ENCODE measurements at places on chromosomes 1 and 21.

- DNase-seq, result no peak
Measured at GRCh38 chr1:76868154-76868882, 1.0 kb downstream of the ST6GALNAC5 start.

GRCh38 chr1:113215015-113215414, 142.0 kb downstream of the LRIG2 start:
- no peak for DNase-seq

DNA sequence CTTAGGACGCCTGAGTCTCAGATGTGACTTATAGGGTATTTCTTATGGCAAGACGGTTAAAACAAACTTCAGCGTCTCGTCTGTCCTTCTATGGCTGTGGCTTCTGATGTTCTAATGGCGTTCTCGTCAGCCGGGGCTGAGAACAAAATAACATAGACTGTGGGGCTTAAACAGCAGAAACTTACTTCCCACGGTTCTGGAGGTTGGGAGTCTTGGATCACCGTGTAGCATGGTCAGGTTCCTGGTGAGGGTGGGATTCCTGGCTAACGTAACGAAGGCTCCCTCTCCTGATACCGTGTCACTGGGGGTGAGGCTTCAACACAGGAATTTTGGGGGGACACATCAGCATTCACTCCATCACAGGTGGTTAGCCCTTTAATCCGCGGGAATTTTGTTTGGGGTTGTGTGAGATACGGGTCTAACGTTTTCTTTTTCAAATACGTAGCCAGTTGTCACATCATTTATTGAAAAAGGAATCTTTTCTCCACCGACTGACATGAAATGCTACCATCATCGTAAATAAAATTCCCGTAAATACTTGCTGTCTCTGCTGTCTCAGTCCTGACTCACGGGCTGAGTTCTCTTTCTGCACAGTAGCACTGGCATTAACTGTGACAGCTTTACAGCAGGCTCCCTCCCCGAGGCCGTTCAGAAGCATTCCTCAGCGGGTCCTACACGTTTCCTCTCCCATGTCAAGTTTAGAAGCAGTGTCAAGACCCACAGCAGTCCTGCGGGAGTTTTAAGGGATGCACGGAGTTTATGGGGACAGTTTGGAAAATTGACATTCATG, 8.1 kb upstream of the POFUT2 start:
- DNase-seq, result no peak

DNA sequence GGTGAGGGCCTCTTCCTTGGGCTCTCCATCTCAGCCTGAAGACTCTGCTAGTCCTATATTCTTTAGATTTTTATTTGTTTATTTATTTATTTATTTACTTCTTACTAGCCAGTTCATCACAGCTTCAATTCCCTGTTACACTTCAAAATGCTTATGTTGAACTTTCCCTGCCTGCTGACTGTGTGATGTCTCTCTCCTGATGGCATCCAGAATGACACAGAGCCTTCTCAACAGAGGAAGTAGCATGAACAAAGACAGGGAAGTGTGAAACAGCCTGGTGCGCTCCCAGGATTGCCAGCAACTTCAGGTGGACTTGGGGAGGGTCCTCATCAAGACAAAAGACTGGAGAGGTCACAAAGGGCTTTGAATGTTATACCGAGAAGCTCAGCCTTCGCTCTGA, 4.3 kb upstream of the IPO13 start:
- no peak for DNase-seq

DNA sequence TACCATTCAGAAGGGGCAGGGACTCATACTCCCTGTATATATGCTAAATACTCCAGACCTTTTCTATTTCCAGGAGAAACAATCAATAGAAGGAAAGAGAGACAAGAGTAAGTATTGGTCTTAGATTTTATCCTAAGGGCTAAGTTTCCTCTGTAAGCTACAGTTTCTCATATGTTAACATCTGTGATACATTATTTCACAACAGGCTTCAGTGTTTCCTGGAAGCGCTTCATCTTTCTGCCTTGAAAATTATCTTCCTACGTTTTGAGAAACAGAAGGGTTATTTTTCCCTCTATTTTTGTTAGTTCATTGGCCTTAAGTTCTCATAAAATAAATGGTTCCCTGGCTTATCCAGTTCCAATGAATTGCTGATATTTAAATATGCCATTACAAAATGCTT, 15.6 kb downstream of the FMO1 start:
- no peak for DNase-seq

- no peak for DNase-seq
Measured at GRCh38 chr1:205518661-205519540, 14.4 kb downstream of the CDK18 start.

DNA sequence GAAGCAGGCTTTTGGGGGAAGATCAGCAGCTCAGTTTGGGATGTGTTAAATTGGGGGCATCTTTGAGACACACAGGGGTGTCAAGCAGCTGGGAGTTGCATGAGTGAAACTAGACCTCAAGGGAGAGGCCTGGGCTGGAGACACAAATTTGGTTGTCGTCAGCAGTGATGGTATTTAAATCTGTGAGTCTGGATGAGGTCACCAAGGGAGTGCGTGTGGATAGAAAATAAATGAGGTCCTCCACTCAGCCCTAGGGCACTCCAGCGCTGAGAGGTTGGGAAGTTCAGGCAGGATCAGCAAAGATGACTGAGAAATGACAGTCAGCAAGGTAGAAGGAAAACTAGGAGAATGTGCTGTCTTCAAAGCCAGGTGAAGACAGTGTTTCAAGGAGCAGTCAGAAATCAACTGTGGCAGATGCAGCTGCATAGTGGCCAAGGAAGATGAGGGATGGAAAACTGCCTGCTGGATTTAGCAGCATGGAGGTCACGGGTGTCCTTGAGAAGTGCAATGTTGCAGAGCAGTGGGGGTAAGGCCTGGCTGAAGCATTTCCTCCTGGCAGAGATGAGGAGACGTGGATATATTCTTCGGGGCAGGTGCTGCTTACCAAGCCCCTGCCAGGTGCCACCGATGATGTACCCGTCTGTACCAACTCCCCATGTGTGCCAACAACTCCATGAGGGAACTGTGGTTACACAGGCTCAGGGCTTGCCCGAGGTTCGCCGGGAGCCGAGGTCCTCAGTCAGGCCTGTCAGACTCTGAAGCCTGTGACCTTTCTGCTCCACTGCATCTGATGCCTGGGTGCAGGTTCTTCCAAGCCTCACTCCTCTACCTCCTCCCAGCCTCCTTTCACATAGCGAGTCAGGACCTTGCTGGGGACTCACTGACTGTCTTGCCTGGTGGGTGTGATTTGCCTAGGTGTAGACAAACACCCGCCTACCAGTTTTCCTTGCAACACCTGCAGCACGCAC, 11.3 kb downstream of the MAP7D1 start:
- no peak for DNase-seq

- no peak for DNase-seq
Measured at GRCh38 chr21:38282921-38283320, 26.1 kb downstream of the KCNJ15 start.

DNA sequence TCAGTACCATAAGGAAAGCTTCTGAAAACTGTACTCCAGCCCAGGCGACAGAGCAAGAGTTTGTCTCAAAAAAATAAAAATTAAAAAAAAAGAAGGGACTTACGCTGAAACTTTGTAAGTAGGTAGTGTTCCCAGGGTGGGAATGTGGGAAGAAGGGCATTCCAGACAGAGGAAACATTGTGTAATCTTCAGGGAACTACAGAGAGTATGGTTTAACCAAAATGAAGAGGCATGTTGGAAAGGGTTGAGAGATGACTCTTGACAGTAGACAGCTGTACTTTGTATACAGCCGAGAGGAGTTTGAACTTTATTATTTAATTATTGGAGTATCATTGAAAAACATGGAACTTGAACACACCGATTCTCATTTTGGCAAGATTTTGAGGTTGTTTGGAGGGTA, 43.0 kb downstream of the PPP2R5A start:
- no peak for DNase-seq

DNA sequence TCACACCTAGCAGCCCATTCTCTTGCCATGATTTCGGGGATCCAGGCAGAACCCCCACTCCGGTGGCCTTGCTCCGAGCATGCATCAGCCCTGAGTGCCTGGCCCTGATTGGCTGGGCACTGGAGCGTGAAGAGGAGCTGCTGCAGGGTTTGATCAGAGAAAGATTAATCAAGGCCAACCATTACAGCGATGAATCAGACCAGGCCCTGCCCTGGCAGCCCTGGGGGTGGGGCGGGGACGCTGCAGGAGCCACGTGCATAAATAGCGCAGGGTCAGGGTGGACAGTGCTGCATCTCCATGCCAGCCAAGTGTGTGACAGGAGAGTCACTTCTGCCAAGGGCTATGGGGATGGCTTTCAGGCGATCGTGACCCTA, 3.4 kb upstream of the FAM131C start:
- DNase-seq, result no peak

- DNase-seq, result no peak
Measured at GRCh38 chr1:12197483-12197880, 30.7 kb downstream of the TNFRSF1B start.

GRCh38 chr1:65421351-65422025, 1.0 kb downstream of the LEPR start:
- DNase-seq, result no peak

DNA sequence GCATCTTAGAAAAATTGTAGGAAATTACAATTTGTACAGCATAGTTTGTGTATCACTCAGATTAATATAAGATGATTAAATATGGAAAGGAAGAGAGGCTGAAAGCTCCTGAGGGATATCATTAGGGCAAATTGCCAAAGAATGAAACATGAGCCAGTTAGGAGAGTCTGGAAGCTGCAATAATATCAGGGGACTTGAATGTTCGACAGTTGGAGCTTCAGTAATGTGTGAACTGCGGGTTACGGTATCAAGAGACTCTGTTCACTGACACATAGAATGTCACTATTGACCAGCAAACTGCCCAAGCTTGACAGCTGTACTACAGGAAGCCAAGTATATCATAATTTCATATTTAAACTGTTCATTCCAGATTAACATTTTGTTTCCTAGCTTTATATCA, 157.2 kb downstream of the DENND1B start:
- DNase-seq, result no peak

DNA sequence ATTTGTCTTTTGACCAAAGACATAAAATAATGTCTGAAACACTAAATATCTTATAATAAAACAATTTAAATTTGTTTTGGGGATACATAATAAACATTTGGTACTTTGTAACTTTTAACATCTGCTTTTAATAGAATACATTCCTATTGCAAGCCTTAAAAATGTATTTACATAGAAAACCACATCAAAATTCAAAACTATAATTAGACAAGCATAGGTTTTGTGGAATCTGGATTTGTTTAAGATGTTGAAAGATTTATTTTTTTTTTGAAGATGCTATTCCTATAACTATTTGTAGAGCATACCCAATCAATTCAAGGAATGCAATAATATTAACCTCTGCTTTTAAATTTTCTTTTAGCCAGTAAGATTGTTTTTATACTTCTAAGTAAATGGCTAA, 125.7 kb downstream of the FMN2 start:
- DNase-seq, result no peak

DNA sequence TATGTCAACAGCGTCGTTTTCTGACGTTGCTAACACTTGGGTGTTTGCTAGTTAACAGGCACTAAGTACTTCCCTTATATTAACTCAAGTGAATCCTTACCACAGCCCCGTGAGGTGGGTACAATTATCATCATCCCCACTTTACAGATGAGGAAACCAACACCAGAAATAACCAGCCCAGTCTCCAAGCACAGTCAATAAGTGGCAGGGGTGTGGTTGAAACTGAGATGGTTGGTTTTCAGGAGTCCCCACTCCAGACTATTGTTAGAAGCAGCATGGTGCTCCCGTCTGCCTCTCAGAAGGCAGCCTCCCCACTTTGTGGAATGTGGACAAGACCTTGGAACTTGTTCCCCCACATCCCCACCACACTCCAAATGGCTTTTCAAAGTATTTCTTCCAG, 45.7 kb upstream of the ACOT11 start:
- no peak for DNase-seq

GRCh38 chr1:2466958-2467554, 9.0 kb upstream of the PLCH2 start:
- DNase-seq, result no peak

DNA sequence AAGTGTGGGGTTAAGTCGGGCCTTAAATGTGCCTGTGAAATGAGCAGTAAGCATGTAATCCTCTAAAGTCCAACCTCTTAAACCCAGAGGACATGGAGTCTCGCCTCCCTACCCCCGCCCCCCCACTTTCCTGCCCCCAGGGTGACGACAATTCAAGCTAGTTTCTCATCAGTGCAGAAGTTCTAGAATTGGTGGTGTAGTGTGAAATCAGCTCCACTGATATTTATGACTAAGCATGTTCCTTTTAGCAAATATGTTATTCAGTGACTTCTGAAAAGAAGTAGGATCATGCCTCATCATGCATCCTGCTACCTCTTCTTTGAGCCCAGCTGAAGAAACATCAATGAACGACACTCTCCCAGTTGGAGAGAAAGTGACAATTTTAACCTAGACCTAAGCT, 2.6 kb upstream of the ABCB10 start:
- no peak for DNase-seq

GRCh38 chr1:185419718-185420117, 102.7 kb upstream of the IVNS1ABP start:
- no peak for DNase-seq

- no peak for DNase-seq
Measured at GRCh38 chr1:11693024-11693590, 1.6 kb downstream of the DRAXIN start.

DNA sequence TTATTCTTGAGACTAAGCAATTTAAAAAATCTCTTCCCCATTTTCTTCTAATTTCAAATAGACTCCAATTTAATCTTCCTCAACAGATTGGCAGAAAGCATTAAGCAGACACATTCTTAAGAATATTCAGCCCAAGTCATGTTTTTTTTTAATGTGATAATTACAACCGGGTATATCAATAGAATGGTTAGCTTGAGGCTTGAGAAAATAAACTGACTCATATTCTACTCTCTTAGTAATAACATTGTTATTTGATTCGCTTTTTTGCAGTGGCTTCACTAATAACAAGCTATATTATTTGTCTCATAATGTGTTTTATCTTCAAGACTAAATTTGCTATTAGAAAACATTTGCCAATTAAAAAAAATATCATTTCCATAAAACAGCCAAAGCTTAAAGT, 488.6 kb upstream of the RGS18 start:
- DNase-seq, result no peak

GRCh38 chr1:5908461-5909375, 83.5 kb downstream of the NPHP4 start:
- no peak for DNase-seq

- no peak for DNase-seq
Measured at GRCh38 chr1:119778886-119779560, 10.3 kb upstream of the HMGCS2 start.

DNA sequence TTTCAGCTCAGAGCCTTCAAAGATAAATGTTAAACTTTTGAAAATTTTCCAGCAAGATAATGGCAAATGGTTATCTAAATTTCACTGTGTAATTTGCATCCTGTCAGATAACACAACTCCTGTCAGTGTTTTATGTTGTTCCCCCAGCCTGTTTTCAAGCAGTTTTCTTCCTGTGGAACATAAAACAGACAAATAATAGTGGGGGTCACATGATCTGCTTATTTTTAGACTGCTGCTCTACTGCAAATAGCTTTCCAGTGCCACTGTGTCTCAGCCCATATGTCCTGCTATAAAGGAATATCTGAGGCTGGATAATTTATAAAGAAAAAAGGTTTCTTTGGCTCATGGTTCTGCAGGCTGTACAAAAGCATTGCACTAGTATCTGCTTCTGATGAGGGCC, 32.2 kb downstream of the FMO3 start:
- no peak for DNase-seq

Measured in stimulated activated CD8-positive, alpha-beta memory T cell treated with anti-CD3 and anti-CD28 coated beads, Interleukin-12 subunit alpha, Interleukin-12 subunit beta, amount 100 ng/mL, for 1 hour (primary cell).